H9 (cell line): ENCODE measurements at places on chromosomes 12 and 14. TPM values are rescaled to one million over a fixed set of nuclear protein-coding genes. Genes with fewer than 3 reads are reported as not detected.

DNA sequence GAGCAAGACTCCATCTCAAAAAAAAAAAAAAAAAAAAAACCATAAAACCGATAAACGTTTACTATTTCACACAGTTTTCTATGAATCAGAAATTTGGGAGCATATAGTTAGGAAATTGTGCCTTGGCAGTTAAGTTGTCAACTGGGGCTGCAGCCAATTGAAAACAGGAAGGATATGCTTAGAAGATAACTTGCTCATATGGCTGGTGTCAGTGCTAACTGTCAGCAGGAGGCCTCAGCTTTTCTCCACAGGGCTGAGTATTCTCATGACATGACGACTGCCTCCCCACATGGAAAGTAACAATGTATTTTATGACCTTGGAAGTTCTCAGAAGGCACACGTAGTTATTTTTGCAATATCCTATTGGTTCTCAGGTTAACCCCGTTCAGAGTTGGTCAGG is 29.6 kb upstream of the OR5AU1 start:
- H3K27me3 ChIP-seq = no peaks in the 10 kb centered on the region
- no peaks in the 10 kb centered on the region for H3K4me1 ChIP-seq
- no peak overlapping the region for H3K4me3 ChIP-seq

DNA sequence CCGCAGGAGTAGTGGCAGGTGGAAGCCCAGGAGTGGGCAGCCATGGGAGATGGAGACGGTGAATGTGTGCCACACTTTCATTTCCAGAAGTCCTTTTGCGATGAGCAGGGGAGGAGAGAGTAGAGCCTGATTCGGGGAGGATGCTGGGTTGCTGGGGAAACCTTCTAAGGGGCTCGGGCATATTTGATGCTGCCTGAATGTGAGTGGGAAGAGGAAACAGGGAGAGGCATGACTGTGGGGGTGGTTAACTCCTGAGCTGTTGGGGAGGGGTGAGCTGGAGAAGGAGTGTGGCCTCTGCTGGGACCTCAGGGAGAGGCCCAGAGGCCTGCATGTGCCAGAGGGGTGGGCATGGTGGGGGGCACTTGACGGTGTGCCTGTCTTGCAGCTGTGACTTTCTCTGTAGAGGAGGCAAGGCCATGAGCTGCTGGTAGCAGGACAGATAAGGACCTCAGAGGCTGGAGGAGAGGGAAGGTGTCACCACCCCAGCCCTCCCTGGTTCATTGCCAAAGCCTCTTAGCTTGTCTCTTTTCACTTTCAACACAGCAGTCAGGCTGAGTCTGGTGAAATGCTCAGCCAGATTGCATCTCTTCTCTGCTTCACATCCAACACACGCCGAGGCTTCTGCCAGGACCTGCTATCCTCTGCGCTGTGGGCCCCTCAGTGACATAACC is 11.4 kb downstream of the GLT1D1 start:
- no peak for DNase-seq
- H3K27ac ChIP-seq = no peak overlapping the region
- no peaks in the 10 kb centered on the region for H3K4me1 ChIP-seq
- no peaks in the 10 kb centered on the region for H3K36me3 ChIP-seq

DNA sequence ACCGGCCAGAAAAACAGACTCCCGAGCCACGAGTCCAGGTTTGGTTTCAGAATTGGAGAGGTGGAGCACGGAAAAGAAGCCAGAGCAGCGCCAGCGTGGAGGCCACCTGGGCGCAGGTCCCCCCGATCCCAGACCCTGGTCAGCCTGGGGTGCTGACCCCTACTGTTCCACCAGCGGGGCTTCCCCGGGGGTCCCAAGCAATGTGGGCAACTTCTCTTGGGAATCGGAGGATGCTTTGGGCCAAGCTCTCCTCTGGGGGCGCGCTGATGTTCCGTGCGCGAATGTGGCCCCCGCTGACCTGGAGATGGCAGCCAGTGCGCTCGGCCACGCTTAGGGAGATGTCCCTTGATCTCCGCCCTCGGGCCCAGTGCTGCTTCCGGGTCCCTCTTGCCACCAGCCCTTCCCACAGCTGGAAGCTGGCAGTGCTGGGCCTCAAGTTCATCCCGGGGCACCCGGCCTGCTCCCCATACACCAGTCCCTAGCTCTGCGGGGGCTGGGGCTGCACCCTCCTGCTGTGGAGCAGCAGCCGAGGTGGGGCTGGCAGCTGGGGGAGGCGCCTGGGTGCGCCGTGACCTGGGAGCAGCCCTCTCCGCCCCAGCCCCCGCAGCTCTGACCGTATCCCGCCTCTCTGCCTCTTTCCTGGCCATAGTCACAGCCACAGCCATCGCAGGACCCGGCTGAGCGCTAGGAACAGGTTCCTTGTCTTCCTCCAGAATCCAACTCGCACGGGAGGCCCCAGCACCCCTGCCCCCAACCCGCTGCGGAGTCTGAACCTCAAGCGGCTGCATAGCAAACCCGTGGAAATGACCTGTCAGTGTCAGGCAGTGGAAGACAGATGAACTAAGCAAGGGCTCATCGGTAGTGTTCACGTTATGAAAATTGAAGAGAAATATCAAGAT is 91.2 kb downstream of the RCOR1 start:
- H3K27me3 ChIP-seq = no peaks in the 10 kb centered on the region
- H3K4me3 ChIP-seq = no peak overlapping the region
- H3K36me3 ChIP-seq = peaks cover 21% of the 10 kb centered on the region
- H3K4me1 ChIP-seq = peaks cover 3% of the 10 kb centered on the region; the same call in 1 of the 2 replicates

- 0 out of 2 replicates have a peak, but pooled peaks cover 2% of the 10 kb centered on the region for H3K4me1 ChIP-seq
- H3K27me3 ChIP-seq = peaks cover 21% of the 10 kb centered on the region
- no peak overlapping the region for H3K27ac ChIP-seq
- no peaks in the 10 kb centered on the region for H3K36me3 ChIP-seq
- no peak for DNase-seq
- peak overlapping the region; percentile 97 for H3K4me3 ChIP-seq
Measured at GRCh38 chr14:101947577-101947903, 16.8 kb upstream of the DYNC1H1 start.

DNA sequence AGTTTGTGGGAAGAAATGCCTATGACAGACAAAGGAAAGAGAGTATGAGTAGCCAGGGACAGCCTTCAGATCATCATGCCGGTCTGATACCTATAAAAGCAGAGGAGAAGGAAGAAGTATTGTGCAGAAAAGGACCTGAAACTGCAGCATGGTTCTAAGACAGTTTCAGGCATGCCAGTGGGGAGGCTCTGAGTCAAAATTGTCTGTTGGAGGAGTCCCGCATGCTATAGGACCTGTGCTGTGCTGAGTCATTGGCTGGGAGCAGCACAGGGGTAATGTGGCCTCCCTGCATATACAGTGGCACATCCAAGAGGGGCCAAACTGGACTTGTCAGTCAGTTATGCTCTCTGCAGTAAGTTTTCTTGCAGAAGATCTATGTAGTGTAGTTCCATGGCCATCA is 40.7 kb downstream of the NEUROD4 start:
- H3K36me3 ChIP-seq = no peaks in the 10 kb centered on the region
- H3K4me1 ChIP-seq = peaks cover 7% of the 10 kb centered on the region; the same call in 1 of the 2 replicates
- no peak overlapping the region for H3K4me3 ChIP-seq
- no peaks in the 10 kb centered on the region for H3K27me3 ChIP-seq
- DNase-seq = peak; percentile 38
- no peak overlapping the region for H3K27ac ChIP-seq

GRCh38 chr14:54603362-54603761 is 36.4 kb downstream of the SAMD4A start:
- no peak for DNase-seq
- no peak overlapping the region for H3K27ac ChIP-seq
- H3K4me3 ChIP-seq = no peak overlapping the region
- no peaks in the 10 kb centered on the region for H3K36me3 ChIP-seq
- H3K4me1 ChIP-seq = no peaks in the 10 kb centered on the region
- H3K27me3 ChIP-seq = no peaks in the 10 kb centered on the region

GRCh38 chr14:90062822-90063539 is 1.2 kb downstream of the KCNK13 start:
- no peak for DNase-seq
- H3K27me3 ChIP-seq = peaks cover 37% of the 10 kb centered on the region; the same call in 1 of the 2 replicates
- peak overlapping the region; percentile 62 for H3K4me3 ChIP-seq

GRCh38 chr12:19035536-19035935 is 94.0 kb upstream of the PLEKHA5 start:
- H3K36me3 ChIP-seq = peaks cover 26% of the 10 kb centered on the region
- no peaks in the 10 kb centered on the region for H3K27me3 ChIP-seq
- DNase-seq = no peak
- H3K4me3 ChIP-seq = no peak overlapping the region
- no peak overlapping the region for H3K27ac ChIP-seq

DNA sequence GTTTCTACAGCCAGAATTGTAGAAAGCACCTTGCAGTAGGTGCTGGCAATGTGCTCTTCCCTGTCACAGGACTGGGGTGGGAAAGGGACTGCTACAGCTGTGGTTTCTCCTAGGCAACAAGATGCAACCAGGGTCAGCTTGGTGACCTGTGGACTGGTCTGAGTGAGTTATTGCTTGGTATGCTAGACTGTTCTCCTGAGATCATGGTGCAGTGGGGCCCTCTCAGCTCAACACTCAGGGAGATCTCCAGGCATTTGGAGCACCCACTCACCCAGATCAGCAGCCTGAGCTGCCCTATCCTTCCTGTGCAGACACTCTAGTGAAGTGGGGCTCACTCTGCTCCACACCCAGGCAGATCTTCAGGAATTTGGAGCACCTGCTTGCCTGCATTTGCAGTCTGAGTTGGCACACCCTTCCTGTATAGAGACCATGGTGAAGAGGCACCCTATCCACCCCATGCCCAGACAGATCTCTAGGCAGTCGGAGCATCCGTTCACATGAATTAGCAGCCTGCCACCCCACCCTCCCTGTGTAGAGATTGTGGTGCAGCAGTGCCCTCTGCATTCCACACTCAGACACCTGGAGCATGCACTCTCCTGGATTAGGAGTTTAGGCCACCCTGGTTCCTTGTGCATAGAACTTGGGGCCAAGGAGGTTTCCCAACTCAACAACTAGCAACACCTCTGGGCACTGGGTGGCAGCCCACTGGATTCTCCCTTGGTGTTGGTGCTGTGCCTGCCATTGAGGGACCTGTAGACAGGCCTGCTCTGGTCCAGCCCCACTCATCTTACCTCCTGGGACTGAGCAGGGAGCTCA is 3.8 kb upstream of the FAM186B start:
- no peak overlapping the region for H3K27ac ChIP-seq
- H3K4me3 ChIP-seq = no peak overlapping the region
- no peaks in the 10 kb centered on the region for H3K27me3 ChIP-seq
- H3K4me1 ChIP-seq = no peaks in the 10 kb centered on the region
- no peak for DNase-seq

DNA sequence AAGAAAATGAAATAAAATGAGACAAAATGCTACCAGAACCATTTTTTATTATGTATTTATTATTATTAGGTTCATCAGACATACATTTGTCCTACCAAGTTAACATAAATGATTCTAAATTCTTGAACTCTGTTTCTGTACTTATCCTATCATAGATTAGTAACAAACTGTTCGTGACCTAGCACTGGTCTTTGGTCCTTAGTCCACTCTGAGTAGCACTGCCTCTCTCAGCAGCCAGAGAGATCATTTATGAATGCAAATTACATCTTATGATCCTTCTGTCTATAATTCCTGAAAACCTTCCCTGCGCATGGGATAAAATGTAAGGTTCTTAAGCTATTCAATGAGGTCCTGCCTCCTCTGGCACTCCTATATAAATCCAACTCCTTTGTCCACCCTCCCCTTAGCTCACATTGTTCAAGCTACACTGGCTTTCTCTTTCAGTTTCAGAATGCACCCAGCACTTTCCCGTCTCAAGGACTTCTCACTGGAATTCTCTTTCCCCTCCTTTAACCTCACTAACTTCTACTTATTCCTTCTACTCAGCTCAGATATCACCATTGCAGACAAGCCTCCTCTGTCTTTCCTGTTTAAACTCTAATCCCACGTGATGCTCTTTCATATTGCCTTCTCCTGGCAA is 17.1 kb downstream of the PDZRN4 start:
- H3K27ac ChIP-seq = no peak overlapping the region
- no peaks in the 10 kb centered on the region for H3K4me1 ChIP-seq

DNA sequence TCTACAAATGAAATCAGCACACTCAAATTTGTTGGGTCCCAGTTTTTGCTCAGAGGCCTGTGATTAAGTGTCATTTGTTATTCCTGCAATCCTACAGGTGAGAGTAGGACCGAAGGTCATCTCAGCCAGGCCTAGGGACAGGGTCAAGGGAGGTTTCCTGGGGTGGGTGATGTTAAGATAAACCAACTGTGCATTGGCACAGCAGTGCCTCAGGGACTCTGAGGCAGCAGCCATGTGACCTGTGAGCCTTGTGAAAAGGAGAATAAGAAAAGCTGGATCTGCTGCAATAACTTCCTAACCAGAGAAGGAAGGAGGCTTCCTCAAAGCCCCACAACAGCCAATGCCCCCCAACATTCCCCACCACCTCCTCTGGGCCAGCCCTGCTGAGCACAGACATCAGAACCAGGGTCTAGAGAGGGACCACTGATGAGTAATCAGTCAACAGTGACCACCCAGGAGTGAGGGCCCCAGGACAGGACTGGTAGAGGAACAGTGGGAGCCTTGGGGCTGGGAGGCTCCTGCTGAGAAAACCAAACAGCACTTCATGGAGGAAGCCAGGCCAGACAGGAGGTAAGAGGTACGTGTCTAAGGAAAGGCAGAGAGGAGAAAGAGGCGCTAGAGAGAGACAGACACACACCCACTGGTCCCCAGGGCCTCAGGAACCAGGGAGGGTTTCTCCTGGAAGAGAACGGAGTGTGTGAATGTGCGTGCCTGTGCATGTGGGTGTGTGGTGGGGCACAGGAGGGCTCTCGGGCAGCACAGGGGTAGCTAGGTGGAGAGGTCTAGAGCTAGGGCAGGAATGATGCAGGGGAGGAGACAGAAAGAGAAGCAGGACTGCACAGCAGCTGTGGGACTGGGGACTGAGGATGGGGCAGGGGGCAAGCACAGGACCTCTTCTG is 82.4 kb downstream of the ITPK1 start:
- no peak overlapping the region for H3K27ac ChIP-seq
- H3K4me1 ChIP-seq = peaks cover 14% of the 10 kb centered on the region; the same call in 1 of the 2 replicates
- H3K27me3 ChIP-seq = no peaks in the 10 kb centered on the region

DNA sequence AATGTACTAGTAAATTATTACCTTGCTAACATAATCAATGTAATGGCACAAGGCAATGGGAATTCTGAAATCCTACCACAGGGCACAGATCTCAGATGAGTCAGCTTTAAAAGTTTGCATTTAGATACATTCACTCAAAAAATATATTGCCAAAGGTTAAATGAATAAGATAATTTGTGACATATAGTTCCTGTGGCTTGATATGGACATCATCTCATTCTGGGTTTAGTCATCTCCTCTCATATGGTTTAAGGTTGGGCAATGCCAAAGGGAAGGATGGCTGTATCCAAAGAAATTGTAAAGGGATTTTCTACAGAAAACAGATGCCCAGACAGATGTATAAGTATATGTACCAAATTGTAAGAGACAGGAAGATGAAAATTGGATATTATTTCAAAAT is 1065.0 kb downstream of the LRFN5 start:
- H3K36me3 ChIP-seq = peaks cover 4% of the 10 kb centered on the region; the same call in 1 of the 2 replicates
- no peak overlapping the region for H3K4me3 ChIP-seq
- H3K4me1 ChIP-seq = no peaks in the 10 kb centered on the region
- no peak for DNase-seq

GRCh38 chr12:53499266-53500141 is at the start of gene MAP3K12:
TSS of gene MAP3K12 (minus strand) at chr12:53499458. CDS start at chr12:53487391, 12,067 bp downstream.
- peak within 1 kb of the TSS; percentile 86 for H3K4me3 ChIP-seq
- H3K4me1 ChIP-seq = peaks cover 6% of the 10 kb centered on the region; the same call in 1 of the 2 replicates
- H3K27me3 ChIP-seq = no peaks in the 10 kb centered on the region
- peak within 1 kb of the TSS; percentile 49 for H3K27ac ChIP-seq

Gene FIGNL2
- 19.5 and 19.7 TPM in 2 replicates for total RNA-seq

Gene PLEK2
- total RNA-seq = not detected in 2 replicates

Gene PRKAB1
- 42.2 and 44.2 TPM in 2 replicates for total RNA-seq

Gene KRT85
- total RNA-seq = not detected in 2 replicates

Gene FGF6
- not detected in 2 replicates for total RNA-seq

Gene SDR9C7
- total RNA-seq = not detected in 2 replicates

Gene RPL10L
- not detected in 2 replicates for total RNA-seq
